ENCODE measurements at places on chromosomes 2 and 18.

DNA sequence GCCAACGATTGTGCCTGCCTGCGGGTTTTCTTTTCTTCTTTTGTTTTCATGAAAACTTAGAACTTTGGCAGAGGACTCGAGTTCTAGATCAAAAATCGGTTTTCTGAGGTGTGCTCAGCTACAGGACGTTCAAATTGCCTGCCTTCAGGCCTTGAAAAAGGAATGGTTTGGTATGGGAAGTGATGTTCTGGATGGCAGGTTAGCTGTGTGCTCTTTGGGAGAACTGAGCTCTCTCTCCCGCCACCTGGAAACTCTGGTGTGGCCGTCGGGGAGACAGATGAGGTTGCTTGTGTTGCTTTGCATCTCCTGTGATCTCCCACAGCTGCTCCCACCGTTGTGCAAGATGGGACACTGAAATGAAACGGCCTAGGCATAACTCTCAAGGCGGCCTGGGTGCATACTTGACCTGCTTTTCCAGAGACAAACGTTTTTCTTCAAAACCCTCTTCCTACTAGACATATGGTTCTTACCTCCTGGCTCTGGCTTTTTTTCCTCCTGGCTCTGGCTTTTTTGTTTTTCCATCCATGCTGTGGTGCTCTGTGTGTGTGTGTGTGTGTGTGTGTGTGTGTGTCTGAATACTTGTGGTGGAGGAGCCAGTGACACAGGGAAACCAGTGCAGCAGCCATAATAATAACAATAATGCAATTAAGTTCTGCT lies 2.0 kb downstream of the FMNL2 start:
- peak; percentile 43 for DNase-seq

DNA sequence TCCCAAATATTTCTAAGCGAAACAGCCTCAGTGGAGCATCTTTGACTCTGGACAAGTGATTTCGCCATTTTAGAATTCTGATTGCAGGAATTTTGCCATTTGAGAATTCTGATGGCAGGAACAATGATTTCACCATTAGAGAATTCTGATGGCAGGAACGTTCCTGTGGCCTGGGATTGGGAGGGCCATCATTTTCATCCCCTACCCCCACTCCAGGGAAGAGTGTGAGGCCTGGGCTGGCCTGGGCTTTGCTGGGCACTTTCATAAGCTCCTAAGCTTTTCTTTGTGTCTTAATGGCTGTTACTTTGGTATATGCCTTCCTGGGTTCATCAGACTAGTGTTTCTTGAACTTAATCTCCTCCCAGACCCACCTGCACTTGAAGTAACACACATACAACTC lies 129.3 kb upstream of the EPAS1 start:
- no peak for DNase-seq

GRCh38 chr2:232929303-232930058 lies 59.4 kb downstream of the SNORC start:
- no peak for DNase-seq

DNA sequence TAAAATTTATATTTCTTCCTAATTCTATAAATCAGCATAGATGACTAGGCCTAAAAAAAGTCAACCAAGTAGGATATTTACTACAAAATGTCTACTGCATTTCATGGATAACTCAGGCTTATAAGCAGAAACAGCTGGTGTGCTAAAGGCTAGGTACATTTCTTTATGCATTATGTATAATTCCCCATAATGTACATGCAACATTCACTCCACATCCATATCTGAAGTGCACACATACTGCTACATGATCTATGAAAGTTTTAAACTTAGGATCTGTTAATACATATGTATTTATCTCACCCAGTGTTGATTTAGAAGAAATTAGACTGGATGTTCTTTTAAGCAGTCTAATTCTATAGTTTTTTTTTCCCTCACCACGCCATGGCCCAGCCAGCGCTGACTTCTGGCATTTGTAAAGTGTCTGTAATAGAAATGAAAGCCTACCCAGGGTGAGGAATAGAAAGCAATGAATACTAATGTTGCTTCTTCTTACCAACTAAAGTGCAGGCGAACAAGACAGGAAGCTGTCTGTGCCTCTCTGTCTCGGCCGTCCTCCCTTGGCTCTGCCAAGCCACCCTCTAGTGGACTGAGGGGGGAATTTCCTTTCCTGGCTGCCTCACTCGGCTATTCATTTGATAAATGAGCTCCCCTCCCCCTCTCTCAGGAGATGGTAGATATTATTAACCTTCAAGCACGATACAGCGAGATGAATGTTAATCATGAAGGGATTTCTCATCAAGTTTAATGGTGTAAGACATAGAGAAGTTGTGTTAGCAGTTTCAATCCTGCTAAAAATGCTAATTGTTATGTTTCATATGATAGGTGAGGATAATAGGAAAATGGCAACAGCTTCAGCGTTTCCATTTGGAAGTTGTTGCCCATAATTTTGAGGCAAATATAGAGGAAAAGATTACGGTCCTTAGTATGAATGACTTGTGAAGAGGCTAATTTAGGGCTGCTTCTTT lies 384.5 kb downstream of the MTX2 start:
- DNase-seq, result peak; percentile 79

- no peak for DNase-seq
Measured at GRCh38 chr2:213243189-213244044, 40.8 kb upstream of the SPAG16 start.

DNA sequence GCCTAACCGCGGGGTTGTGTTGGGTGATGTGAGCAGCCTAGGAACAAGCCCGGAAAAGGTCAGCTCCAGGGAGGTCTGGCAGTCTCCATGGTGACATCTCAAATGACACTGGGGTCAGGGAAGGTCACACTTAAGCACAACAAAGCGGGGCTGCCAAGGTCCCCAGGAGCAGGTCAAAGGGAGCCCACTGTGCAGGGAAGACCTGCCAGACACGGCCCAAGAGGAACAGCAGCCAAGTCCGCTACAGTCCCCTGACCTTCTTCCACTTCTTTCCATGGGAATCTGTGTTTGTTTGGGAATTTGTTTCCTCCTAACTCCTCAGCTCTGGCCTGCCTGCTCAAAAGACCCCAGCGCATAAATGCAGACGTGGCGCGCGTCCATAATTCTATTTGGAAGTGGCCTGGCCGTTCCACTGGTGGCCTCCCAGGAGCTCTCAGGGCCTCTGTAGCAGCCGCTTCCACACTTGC lies 232.1 kb upstream of the COPS8 start:
- DNase-seq, result no peak

DNA sequence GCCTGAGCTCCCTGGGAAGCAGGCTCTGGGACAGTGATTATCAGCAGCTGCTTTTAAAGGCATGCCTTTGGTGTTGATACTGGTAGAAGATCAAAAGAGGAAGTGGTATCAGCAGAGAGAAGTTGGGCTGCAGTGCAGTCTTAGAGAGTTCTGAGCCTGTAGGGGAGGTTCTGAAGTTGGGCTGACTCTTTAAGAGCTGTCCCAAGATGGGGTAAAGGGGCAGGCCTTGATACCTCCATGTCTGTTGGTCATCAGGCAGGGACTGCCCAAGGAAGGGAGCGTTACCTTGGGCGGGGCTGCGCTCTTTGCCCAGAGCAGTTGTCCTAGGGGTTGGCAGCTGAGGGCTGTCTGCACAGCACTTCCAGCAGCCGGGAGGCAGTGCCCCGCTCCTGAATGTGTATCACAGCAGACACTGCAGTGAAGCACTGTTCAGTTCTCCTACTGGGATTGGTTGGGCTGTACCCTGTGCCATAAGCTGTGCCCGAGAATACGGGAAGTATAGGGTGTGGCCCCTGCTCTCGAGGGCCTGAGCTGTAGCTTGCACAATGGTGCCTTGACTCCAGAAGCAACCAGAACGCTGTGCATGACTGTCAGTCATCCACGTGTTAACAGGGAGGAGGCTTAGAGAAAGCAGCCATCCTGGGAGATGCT lies 177.0 kb downstream of the CTIF start:
- peak; percentile 46 for DNase-seq

DNA sequence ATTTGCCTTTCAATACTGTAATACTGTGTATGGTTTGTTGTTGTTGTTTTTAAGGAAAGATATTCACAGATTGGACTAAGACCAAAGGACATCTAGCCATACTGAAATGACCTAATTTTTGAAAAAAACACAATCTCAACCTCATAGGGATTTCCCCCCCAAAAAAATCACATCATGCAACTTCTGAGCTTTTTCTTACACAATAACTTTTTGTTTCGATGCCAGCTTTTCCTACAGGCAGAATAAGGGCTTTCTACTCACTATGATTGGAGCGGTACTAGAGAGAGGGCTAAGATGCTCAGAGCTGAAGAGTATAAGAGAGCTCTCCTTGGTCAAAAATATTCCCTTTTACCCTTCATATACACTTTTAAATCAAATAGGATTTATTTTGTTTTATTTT lies 32.4 kb upstream of the SLC3A1 start:
- DNase-seq, result peak; percentile 67

- DNase-seq, result no peak
Measured at GRCh38 chr2:98807221-98807620, 76.3 kb upstream of the MGAT4A start.

DNA sequence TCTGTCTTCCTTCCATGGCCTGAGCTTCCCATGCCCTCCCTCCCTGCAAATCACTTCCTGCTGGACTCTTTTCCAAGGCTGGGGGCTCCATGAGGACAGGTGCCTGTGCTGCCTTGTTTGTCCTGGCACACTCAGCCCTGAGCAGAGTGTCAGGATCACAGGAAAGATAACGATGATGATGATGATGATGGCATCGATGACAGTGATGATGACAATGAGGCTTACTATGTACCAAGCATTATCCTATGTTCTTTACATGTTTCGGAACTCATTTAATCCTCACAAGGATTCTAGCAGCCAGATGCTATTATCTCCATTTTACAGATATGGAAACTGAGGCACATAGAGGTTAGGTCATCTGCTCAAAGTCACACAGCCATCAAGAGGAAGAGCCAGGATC lies 170.0 kb downstream of the CTIF start:
- no peak for DNase-seq

DNA sequence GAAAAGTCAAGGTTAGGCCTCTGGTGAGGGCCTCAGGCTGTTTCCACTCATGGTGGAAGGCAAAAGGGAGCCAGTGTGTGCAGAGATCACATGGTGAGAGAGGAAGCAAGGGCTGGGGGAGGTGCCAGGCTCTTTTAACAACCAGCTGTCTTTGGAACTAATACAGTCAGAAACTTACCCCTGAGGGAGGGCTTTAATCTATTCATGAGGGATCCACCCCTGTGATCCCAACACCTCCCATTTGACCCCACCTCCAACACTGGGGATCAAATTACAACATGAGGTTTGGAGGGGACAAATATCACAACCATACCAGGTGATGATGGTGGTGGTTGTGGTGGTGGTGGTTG lies 10.9 kb downstream of the POLI start:
- DNase-seq, result no peak

DNA sequence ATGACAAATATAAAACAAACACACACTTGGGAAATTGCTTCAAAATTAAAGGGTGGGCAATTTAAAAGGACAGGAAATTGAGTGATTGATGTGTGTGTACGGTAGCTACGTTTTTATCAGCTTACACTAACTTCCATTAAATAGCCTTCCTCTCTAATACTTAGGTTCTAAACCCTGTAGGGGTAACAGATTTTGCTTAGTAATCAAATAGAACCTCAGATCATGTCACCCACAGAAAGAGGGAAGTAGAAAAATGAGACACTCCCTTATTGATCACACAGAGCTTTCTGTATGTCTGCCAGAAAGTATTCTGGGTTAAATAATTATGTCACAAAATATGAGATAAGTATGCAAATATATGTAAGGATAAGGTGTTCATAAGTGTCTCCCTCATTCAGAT lies 93.3 kb downstream of the ICA1L start:
- DNase-seq, result no peak

- no peak for DNase-seq
Measured at GRCh38 chr2:124318913-124319312, 293.8 kb downstream of the CNTNAP5 start.

DNA sequence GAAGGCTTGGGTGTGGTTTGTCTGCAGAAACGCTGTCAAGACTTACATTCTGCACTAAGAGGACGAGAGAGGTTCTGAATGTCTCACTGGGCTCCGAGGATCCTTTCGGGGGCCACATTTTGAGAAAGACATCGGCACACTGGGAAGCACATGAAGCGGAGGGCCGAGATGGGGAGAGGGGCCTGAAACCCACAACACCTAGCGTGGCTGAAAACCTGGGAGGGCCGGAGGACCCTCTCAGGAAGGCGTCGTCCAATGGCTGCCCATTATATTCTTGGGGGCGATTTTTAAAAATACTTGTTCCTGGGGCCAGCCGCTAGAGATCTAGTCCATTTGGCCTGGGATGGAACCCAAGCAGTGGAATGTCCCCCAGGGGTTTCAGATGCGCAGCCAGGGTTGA lies 229.6 kb downstream of the GBX2 start:
- no peak for DNase-seq

- no peak for DNase-seq
Measured at GRCh38 chr2:144694456-144694855, 174.5 kb upstream of the ZEB2 start.

DNA sequence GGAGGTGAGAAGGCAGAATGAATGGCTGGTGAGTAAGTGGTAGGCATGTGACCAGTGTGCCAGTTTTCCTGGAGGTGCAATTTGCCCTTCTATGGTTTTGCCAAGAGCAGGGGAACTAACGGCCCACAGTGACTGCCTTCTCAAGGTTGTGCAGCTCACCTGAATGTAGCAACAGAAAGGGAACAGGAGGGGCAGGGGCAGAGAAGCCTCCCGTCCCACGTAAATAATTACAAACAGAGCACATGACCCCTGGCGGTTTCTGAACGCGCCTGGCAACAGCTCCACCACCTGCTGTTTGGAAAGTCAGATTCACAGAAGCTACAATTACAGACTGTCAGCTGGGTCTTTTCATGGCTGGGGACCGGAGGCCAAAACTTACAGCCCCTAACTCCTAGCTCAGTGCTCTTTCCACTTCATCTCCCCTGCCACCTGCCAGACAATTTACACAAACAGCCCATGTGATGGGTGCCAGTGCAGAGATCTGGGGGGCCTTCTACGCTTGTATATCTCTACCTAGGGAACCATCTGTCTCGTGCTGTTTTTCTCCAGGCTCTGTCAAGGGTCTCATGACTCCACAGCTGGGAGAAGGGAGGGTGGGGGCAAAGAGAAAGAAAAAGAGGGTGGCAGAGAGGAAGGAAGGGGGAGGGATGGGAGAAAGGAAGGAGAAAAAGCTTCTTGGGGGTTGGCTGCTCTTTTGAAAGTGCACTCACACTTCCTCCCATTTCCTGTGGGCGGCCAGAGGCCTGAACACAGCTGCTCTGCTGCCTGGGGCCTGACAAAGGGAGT lies 69.6 kb downstream of the POLR1A start:
- peak; percentile 87 for DNase-seq

DNA sequence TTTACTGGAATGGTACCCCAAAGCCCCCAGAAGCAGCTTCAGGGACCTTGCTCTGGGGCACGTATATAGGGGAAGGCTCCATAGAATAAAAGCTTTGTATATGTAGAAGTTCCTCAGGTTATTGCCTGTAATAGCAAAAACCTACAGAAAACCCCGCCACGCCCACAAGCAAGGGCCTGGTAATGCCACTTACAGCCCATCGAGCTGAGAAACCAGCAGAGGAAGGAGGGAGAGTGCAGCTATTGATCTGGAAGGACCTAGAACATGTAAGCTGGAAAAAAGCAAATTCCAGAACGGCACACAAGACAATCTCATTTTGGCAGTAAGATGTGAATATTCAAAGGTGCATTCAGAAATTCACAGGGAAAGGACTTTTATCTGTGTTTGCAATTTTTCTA lies 15.8 kb downstream of the HS1BP3 start:
- no peak for DNase-seq

Data from Ammon's horn (tissue), 1 donor.